ENCODE measurements at places on chromosomes 16 and 17. TPM values are rescaled to one million over a fixed set of nuclear protein-coding genes. Genes with fewer than 3 reads are reported as not detected.

The PLXDC1 gene
- 0.11 TPM for total RNA-seq

The GJD3 gene
- total RNA-seq, result not detected

The CEP112 gene
- total RNA-seq, result 2.8 TPM

The INCA1 gene
- 0.23 TPM for total RNA-seq

The DNAAF1 gene
- total RNA-seq, result not detected

The KIF2B gene
- total RNA-seq, result not detected

Data from Daoy (cell line).